Activated CD4-positive, alpha-beta T cell treated with anti-CD3 and anti-CD28 coated beads for 4 hours (primary cell): ENCODE measurements at places on chromosomes 5 and 9.

DNA sequence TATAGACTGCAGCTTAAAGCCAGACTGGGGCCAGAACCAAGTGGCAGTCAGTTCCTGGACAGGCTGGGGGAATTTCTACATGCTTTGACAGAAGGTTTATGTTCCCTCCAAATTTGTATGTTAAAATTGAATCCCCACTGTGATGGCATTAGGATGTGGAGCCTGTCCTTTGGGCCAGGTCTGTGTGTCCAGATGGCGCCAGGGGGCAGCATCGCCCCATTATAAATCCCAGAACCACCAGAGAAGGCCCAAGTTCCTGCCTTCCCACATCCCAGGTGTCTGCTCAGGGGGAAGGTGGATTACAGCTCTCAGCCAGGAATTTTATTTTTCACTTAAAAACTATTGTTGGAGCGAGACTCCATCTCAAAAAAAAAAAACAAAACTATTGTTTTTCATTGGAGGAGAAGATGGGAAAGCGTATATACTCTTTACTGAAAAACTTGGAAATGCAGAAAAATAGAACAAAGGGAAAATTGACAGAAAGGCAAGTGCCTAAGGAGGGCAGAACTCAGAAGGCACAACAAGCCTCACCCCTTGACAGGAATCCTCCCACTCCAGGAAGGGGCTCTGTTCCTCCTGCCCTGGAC lies 5.0 kb downstream of the IL3 start:
- DNase-seq = peak; percentile 40

DNA sequence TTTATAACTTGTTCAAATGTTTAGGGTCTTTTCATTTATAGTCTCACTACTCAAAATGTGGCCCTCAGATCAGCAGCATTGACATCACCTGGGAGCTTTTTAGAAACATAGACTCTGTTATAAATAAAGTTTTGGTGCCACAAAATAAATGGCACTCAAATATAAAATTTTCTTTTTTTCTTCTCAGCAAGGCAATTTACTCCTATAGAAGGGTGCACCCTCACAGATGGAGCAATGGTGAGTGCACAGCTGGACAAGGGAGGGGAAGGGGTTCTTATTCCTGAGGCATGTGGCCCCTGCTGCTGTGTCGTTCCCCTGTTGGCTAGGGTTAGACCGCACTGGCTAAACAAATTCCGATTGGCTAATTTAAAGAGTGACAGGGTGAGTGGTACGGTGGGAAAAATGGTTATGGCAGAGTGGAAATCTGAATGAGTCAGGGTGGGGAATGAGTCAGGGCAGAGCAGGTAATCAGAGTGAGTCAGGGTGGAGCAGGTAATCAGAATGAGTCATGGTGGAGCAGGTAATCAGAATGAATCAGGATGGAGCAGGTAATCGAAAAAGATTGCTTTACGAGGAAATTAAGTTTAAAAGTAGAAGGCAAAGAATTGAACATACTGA lies 31.8 kb upstream of the C7 start:
- DNase-seq = peak; percentile 7

- no peak for DNase-seq
Measured at GRCh38 chr9:99040251-99040900, 64.5 kb upstream of the TGFBR1 start.

GRCh38 chr9:121627427-121627826 lies 24.0 kb upstream of the DAB2IP start:
- no peak for DNase-seq

GRCh38 chr5:139193928-139194327 lies 4.2 kb downstream of the SIL1 start:
- no peak for DNase-seq

DNA sequence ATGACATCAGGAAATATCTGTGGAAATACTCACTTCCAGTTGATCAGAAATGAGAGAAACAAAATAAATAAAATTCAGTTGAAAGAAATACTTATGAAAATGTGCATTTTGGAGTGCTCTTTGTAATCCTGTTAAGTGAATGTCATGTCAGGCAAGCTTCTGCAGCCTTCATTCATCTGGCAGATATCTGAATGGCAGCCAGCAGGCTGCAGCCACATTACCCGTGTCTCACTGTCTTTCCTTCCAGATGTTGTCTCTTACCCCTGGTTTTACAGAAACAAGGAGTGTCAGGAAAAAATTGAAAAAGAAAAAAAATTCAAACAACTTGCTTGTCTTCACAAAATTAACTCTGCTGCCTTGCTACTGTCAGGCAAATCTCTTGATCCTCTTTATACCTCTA lies 445.0 kb upstream of the RIOK2 start:
- no peak for DNase-seq

DNA sequence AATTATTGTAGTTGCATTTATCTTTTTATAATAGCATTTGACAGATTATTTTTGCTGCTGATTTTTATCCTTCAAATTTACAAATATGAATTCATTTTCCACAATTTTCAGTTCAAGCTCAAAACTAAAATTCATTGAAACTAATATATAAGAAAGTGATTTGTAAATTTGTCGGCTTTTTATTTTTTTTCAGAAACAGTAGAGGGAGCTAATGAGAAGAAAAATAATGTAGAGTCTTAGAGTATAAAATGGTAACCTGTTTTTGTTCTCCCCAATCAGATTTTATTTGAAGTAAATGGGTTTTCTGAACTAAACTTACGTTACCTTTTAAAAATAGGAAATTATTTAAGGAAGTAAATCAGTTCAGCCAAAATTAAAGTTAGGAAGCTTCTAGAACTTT lies 19.2 kb downstream of the PRRC1 start:
- DNase-seq = no peak

DNA sequence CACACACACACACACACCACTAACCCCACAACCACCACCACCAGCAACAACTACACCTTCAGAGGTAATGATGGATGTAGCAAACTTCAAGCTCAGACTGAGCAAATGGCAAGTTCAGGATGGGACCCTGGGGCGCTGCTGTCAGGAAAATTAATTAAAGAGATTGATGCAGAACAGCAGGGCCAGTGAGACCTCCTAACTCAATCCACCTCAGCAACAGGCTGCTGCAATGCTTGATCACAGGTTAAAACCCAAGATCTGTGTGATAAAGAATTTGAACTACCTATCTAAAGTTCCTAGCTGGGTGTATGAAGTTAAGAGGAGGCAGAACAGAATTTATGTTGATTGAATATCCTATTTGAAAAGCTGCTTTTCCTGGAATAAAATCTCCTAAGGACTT lies 140.3 kb upstream of the FER start:
- DNase-seq = no peak

GRCh38 chr5:166412191-166412590 lies 1879.3 kb upstream of the WWC1 start:
- DNase-seq = no peak
